ENCODE measurements at places on chromosomes 5 and 9.
A peak's percentile ranks its signal among the peaks of the same experiment; 100 is the strongest.

DNA sequence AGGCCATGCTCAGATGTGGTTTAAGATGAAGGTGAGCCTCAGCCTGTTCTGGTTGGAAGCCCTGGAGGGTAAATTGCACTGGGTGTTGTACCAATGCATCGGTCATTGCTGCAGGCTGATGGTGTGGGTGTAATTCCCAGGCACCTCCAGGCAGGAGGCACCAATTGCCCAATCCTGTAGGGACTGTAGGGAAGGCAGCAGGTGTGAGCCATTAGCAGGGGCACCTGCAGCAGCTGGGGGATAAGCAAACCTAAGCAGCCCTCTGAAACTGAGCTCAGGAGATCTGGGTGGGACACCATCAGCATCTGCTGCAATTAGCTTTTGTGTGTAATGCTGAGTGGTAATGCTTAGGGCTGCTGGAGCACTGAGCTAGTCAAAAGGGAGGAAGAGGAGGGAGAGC, 190.1 kb upstream of the TBC1D2 start:
- no peak for DNase-seq

GRCh38 chr5:143219696-143220095, 183.8 kb downstream of the NR3C1 start:
- DNase-seq, result no peak

- peak; percentile 54 for DNase-seq
These were observed 158.7 kb upstream of the IER5L start for GRCh38 chr9:129336601-129337331.

GRCh38 chr9:14405176-14405706, 91.3 kb upstream of the NFIB start:
- DNase-seq, result no peak

- DNase-seq, result no peak
These were observed 69.8 kb downstream of the CMYA5 start for GRCh38 chr5:79759436-79759835.
